ENCODE measurements at places on chromosomes 12 and 14. TPM values are rescaled to one million over a fixed set of nuclear protein-coding genes. Genes with fewer than 3 reads are reported as not detected.
A peak's percentile ranks its signal among the peaks of the same experiment; 100 is the strongest.

Gene TEX52
- not detected for polyA plus RNA-seq

Gene BTG1
- 72.6 TPM for polyA plus RNA-seq

Gene SLC25A21
- 1.8 TPM for polyA plus RNA-seq

Gene HOXC13
- not detected for polyA plus RNA-seq

Gene RBM25
- polyA plus RNA-seq: 27.4 TPM

Gene MIPOL1
- polyA plus RNA-seq: 2.1 TPM

Gene CYP27B1
- not detected for polyA plus RNA-seq

Gene STYK1
- polyA plus RNA-seq: 0.17 TPM

DNA sequence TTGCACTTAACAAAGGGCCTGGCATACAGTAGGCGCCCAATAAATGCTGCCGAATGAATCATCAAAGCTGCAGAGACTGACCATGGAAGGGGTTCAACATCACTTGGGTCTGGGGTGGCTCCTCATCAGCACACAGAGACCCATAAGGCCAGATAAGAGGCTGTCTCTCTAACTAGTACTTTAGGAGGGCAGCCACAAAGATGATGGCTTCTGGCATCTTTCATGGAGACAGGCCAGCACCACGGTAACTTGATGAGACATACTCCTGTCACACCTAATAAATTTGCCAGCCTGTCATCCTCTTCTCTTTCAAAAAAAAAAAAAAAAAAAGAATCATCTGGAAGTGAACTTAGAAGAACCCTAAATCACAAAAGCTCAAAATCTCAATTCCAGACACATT is 3.4 kb downstream of the PRIMA1 start:
- DNase-seq: no peak

DNA sequence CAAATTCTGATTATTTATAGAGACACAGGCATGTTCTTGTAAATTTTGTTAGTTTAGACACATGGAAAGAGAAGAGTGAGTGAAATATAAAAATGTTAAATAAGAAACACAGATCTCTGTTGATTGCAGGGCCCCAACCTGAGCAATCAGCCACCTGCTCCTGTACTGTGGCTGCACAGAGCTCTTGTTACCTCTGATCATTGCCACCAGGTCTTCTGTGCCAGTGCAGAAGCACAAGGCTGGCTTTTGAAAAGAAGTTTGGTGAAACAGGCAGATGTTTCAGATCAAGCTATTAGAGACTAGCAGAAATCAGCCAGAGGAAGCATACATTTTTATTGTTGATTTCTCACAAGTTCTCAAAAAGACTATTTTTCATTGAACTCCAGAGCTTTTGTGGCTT is 434.1 kb upstream of the OR4E1 start:
- DNase-seq: no peak

- DNase-seq: no peak
These were observed 700.4 kb upstream of the TBX3 start for GRCh38 chr12:115384391-115384790.

GRCh38 chr12:8032242-8033152 is at the start of gene FOXJ2:
Gene FOXJ2 (plus strand): TSS chr12:8032716. CDS start chr12:8039833, 7,117 bp downstream.
- DNase-seq: peak; percentile 90

DNA sequence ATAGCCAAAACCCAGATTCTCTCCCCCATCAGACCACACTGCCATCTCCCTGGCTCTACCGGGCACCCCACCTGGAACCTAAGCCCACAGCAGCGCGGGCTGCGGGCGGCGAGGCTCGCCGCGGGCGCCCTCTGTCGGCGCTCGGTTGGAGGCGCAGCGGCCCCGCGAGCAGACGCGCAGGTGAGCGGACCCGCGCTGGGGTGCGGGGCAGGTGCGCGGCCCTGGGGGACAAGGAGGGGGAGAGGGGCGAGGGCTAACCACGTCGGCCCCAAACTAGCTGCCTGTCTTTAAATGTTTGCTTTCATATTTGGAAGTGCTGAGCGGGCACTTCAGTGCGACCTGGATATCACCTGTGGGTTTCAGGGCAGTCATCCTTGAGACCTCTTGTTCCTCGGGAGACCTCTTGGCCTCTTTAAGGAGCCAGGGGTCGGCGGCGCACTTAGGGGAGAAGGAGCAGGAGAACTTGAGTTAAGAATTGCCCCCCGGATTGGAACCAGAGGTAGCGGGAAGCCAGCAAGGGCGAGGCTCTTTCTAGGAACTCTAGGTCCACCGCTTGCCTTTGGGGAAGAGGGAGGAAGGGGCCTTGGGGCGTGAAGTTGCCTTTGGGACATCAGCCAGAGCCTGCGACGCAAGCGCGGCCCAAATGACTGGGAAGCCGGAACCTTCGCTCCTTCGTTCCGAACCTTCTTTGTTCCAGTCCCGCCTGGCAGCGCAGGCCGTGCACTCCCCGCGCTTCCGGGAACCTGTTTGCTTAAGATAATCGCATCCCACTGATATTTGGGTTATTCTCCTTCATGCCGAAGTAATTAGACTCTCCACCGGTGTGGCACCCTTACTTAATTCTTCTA is 78.7 kb downstream of the NEDD1 start:
- DNase-seq: peak; percentile 68

DNA sequence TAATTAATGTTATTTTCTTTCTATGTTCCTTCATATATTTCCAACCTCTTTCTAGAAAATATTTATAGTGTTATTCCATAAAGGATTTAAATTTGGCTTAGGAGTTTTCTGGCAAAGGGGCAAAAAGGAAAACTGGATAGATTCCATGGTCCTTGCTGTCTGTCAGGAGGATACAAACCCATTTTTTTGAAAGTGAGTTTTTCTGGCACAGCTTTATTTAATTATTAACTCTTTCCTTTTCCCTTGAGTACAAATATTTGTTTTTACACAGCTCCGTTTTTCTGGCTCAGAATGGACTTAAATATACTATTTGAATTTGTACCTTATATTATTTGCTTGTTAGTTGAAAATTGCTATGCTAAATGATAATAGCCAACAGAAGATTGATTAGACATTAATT is 56.3 kb downstream of the MNAT1 start:
- DNase-seq: no peak

- no peak for DNase-seq
These were observed 36.9 kb upstream of the PRMT8 start for GRCh38 chr12:3453990-3454680.

DNA sequence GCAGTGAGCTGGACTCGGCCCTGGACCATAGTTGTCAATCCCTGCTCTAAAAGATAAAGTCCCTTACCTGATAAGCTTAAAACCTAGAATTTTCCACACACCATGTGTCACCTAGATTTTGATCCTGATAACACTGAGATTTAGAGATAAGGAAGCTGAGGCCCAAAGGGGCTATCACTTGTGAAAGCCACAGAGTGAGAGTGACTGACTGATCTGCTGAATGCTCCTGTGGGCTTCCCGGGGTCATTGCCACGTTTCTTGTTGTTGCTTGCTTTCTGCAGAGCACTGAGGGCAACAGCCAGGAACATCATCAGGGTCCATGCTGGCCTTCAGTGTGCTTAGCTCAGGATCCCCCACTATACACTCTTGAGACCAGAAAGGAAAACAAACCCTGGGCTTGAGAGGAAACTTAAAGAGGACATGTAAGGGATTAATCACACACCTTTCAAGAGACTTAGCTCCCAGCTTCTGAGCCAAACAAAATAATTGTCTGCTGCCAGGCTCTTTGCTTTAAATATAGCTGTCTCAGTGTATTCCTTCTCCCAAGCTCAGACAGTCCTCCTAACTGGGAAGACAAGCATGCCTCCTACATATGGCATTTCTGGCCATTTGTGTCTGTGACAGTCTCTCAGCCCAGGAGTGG is 82.6 kb upstream of the ARHGAP5 start:
- peak; percentile 84 for DNase-seq

GRCh38 chr12:129873833-129874208 is 30.0 kb downstream of the TMEM132D start:
- peak; percentile 6 for DNase-seq

DNA sequence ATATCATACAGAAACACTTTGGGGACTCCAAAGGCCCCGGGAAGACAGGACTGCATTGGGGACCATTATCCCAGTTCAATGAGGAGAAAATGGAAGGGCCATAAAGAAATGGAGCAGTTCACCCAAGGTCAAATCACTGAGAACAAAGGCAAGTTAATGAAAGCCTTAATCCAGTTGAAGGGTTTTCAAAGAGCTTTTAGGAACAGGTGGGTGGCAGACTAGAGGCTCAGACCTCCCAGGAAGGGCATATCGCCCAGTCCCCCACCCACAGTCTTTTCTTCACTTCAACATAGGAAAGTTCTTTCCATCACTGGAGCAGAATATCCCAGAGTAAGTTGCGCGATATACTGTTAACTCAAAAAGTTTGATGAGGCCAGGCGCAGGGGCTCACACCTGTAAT is 136.1 kb upstream of the CCND2 start:
- DNase-seq: peak; percentile 29

GRCh38 chr12:90407841-90408240 is 547.1 kb downstream of the CCER1 start:
- DNase-seq: no peak

DNA sequence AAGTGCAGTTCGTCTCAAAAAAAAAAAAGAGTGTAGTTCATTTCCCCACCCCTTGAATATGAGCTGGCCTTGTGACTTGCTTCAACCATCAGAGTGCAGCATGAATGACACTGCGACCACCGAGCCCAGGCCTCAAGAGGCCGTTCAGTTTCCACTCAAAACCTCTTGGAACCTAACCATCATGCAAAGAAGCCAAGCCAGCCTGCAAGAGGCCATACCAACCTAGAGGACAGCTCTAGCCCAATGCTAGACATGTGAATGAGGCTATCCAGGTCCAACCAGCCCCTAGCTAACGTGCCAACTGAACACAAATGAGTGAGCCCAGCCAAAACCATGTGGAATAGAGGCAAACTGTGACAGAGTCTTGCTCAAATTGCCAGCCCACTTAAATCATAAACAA is 29.7 kb downstream of the R3HDM2 start:
- DNase-seq: no peak

DNA sequence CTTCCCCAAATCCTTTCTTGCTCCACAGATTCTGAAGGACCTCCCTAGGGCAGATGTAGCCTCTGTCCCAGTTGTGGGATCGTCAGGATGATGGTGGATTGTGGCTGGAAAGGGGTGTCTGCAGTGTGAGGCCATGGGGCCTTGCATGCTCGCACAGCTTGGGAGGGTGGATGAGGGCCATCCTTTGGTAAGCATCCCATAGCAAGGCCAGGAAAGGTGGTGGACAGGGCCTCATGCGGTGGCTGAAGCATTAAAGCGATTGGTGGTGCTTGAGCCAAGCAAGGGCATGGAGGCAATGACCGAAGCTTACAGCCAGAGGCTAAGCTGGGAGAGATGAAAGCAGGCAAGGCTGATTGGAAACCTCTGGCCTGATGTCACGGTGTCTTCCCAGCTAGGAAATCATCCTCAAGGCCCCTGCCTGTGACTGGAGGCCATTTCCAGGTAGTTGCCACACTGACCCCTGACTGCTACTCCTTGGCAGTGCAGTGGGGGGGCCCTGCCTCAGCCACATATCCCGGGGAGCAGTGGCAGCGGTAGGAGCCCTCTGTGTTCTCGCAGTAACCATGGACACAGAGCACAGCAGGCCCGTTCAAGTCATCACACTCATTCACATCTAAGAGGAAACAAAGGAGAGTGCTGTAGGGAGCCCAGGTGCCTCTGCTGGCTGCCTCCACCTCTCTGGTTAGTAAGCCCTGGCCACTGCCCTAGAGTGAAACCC is 7.0 kb downstream of the ISCA2 start:
- DNase-seq: no peak

GRCh38 chr14:101460521-101460920 is 100.8 kb upstream of the DIO3 start:
- no peak for DNase-seq

DNA sequence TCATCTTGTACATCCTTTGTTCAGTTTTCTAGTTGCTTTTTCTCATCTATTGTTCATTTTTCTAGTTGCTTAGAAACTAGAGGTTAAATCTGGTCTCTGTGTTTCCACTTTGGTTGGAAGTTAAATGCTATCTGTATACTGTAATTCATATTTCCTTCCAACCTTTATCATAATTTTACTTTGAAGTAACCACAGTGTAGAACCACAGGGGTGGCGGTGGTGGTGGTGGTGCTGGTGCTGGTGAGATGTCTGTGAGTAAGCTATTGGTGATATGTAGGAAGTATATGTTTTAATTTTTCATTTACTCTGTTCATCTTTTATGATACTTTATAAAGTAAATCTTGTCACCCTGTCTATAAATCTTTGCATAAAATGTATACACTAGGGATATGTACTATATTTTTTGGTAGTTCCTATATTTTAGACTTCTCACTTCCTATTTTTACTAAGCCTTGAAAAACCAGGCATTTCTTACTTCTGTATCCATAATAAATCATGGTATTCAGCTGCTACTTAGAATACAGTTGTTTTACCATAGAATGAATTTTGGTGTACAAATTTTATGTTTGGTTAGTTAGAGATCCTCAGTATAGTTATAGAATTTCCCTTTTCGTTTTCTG is 31.9 kb downstream of the CCDC91 start:
- no peak for DNase-seq

- peak; percentile 94 for DNase-seq
These were observed 12.8 kb upstream of the PPFIBP1 start for GRCh38 chr12:27511031-27511722.

GRCh38 chr12:97022536-97023230 is 115.6 kb downstream of the NEDD1 start:
- DNase-seq: peak; percentile 24

- DNase-seq: no peak
These were observed 8.4 kb downstream of the CATSPERB start for GRCh38 chr14:91723501-91723900.

DNA sequence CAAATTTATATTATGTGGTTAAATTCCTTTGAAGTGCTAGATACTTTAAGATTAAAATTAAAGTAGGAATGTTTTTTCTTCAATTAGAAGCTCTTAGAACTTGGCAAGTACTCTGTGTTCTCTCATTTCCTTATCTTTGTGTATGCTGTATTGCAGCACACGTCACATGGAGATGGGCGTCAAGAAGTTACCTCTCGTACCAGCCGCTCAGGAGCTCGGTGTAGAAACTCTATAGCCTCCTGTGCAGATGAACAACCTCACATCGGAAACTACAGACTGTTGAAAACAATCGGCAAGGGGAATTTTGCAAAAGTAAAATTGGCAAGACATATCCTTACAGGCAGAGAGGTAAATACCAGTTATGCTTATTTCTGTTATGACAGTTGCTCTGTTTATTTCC is 19.7 kb downstream of the MARK3 start:
- no peak for DNase-seq

DNA sequence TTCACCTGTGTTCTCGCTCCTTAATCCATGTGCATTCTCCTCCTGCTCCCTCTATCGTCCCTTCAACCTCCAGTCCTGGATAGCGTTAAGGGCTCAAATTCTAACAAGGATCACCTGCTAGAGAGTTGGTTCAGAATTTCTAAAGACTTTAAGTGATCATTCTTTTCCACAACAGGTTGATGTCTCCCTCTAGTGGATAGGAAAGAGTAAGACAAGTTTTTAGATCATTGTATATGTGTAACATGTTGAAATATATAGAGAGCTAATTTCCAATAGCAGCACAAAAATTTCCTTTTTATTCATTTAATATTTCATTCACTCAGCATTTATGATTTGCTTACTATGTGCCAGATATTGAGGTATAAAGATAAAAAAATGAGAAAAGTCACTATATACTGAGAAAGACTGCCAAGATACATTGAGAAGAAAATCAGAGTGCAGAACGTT is 9.3 kb upstream of the ESR2 start:
- peak; percentile 74 for DNase-seq
